Stimulated activated naive B cell treated with anti-CD40 and anti-IgM and Interleukin-4, amounts not matched to agents 10 μg/mL and 1 μg/mL and 100 μg/mL, for 72 hours (primary cell): ENCODE measurements at places on chromosomes 6 and 20.
A peak's percentile ranks its signal among the peaks of the same experiment; 100 is the strongest.

- peak overlapping the region; percentile 65 for H3K27ac ChIP-seq
- no peak for DNase-seq
- no peaks in the 10 kb centered on the region for H3K27me3 ChIP-seq
- H3K4me1 ChIP-seq, result peaks cover 81% of the 10 kb centered on the region
These were observed 181.9 kb upstream of the CCN2 start for GRCh38 chr6:132132924-132133639.

GRCh38 chr20:19868441-19868840 lies 110.4 kb downstream of the RIN2 start:
- H3K27me3 ChIP-seq, result no peaks in the 10 kb centered on the region
- no peak overlapping the region for H3K27ac ChIP-seq
- no peak overlapping the region for H3K4me3 ChIP-seq
- H3K4me1 ChIP-seq, result no peaks in the 10 kb centered on the region

GRCh38 chr20:62669249-62669648 lies 26.9 kb downstream of the SLCO4A1 start:
- H3K4me3 ChIP-seq, result no peak overlapping the region
- no peak for DNase-seq
- no peaks in the 10 kb centered on the region for H3K27me3 ChIP-seq
- peaks cover 58% of the 10 kb centered on the region for H3K36me3 ChIP-seq

- no peak for DNase-seq
- no peaks in the 10 kb centered on the region for H3K36me3 ChIP-seq
- H3K27me3 ChIP-seq, result no peaks in the 10 kb centered on the region
- no peak overlapping the region for H3K27ac ChIP-seq
These were observed 103.1 kb downstream of the TNFRSF21 start for GRCh38 chr6:47206626-47207025.

DNA sequence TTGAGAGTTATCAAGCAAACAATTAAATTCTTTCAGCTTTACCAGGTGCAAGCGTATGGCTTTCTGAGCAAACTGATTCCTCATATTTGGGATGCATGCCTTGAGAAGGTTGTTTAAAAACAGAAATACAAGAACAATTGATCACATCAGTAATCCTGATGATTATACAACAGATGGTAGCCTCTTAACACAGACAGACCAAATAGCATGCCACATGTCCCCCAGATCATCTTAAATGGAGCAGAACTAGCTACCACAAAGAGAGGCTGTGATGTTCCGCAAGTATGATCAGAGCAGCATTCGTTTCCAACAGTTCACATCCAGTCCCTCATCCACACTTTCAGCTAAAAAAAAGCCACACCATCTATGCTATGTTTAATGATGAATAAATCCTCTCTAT lies 246.2 kb upstream of the NRSN1 start:
- DNase-seq, result no peak
- H3K36me3 ChIP-seq, result no peaks in the 10 kb centered on the region
- H3K27ac ChIP-seq, result no peak overlapping the region
- no peaks in the 10 kb centered on the region for H3K4me1 ChIP-seq

- no peaks in the 10 kb centered on the region for H3K36me3 ChIP-seq
- H3K4me1 ChIP-seq, result no peaks in the 10 kb centered on the region
- H3K4me3 ChIP-seq, result no peak overlapping the region
These were observed 8.9 kb downstream of the PTPRK start for GRCh38 chr6:128511506-128511905.

DNA sequence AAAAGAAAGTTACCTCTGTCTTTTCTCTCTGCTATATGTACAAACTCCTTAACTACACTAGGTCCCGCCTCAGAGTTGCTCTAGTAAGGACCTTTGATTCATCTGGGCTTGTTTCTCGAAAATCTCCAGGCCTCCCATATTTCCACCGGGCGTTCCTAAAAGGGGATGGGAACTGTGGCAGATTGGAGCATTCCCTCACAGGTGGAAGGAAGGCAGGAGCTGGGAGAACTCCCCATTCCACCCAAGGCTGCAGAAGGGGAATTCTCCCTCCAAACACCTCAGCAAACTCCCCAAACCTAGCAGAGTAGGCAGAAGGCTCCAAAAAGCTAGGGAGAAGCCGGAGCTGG lies 1.6 kb upstream of the TFAP2A start:
- H3K4me1 ChIP-seq, result peaks cover 39% of the 10 kb centered on the region
- H3K27ac ChIP-seq, result peak overlapping the region; percentile 93
- peaks cover 20% of the 10 kb centered on the region for H3K36me3 ChIP-seq
- H3K4me3 ChIP-seq, result no peak overlapping the region
- peaks cover 96% of the 10 kb centered on the region for H3K27me3 ChIP-seq
